ENCODE measurements at places on chromosomes 3 and 15.

DNA sequence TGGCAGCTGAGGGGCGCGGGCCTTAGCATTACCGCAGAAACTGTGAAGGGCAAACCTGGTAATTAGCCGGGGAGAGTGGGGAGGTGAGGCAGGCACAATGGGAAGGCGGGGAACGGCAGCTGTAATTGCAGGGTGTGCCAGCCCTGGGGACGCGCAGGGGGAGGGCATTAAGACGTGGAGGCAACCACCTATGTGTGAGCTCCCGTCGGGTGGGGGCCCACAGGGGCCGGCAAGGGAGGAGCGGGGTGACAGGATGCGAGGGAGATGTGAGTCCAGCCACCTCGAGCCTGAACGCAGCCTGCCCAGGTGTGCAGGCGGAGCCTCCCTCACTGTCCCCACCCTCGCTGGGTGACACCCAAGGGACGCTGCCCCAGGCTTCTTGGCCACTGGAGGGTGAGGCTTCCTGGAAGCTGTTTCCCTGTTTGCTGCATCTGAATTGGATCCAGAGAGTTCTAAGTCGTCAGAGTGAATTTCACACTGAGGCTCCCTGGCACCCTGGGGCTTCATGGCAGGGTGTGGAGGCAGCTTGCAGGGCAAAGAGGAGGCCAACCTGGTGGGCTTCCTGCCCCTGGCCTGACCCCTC, 130.6 kb upstream of the MEF2A start:
- no peak for DNase-seq

GRCh38 chr3:153666991-153667740, 454.0 kb upstream of the ARHGEF26 start:
- DNase-seq, result no peak

GRCh38 chr3:49781415-49782199, 4.7 kb downstream of the IP6K1 start:
- DNase-seq, result no peak

DNA sequence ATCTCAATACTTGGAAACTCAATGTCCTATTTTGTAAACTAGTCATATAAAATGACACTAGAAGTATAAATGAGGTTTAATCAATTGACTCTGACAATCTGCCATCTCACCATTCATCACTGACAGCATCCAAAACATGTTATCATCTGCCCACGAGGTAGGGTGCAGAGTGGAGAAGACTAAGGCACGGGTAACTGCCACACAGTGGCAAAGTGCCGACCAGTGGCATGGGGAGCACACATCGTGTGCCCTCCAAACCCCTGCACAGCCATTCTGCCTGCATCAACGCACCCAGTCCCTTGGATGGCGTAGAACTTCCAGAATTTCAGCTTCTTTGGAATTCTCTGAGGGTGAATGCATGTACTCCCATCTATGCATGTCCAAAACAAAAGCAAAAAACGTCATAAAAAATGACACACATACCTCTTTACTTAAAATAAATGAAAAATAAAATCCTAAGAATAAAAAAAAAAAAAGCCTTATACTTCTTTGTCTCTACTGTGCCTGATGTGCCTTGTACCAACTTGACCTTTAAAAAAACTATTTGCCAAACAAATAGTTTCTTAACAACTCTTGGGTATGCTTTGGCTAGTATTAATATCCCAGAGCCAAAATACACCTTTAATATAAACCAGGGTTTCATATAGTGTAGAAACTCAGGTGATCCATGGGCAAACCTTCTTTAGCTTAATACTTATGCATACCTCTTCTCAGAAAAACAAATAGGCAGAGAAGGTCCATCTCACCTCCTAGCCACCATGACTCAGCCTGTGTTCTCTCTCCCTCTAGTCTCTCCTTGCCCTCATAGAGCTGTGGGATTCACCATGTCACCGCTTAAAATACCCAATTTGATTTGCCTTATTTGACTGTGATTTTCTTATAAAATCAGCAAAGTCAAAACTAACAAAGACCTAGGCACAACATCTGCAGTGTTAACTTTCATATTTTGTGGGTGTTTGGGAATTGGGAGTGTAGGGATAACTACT, 12.7 kb downstream of the CPOX start:
- no peak for DNase-seq

DNA sequence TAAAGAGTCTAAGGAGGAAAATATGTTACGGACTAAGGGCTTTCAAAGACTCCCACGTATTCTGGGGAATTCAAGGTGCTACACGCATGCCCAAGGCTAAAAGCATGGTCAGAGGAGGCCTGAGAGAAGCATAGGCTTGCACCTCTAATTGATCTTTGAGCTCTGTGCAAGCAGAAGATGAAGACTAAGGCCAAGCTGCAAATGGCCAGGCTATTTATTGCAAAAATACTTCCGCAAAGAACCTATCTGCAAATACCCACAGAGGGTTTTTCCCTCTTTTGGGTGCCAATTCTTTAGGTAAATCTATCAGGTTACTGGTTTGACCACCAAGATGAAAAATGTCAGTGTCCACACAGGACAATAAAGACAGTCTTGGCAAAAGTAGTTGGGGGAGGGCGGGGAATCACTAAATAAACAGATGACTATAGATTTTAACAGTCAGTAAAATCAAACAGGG, 119.5 kb downstream of the STAG1 start:
- DNase-seq, result no peak

DNA sequence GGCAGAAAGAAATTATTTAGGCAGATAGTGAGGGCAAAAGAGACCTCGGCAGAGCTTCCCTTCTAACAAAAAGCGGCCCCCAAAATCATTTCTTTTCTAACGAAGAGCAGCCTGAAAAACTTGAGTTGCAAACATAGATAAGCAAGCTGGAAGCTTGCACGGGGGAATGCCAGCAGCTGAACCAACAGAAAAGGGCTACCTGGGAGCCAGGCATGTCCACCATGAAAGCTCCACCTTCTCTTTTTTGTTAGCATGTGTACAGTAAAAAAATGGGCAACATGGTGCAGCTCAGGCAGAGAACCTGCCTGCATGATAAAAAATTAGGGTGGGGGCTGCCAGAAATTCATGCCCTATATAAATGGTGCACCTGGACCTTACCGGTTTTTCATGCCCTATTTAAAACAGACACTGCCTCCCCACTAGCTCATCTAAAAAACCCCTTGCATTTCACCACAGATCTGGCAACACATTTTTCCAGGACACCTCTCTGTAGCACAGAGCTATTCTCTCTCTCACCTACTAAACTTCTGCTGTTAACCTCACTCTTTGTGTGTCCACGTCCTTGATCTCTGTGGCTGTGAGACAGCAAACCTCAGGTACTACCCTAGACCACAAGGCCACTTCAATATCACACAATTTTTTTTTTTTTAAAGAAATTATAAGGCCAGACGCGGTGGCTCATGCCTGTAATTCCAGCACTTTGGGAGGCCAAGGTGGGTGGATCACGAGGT, 18.7 kb downstream of the SLC33A1 start:
- DNase-seq, result no peak

DNA sequence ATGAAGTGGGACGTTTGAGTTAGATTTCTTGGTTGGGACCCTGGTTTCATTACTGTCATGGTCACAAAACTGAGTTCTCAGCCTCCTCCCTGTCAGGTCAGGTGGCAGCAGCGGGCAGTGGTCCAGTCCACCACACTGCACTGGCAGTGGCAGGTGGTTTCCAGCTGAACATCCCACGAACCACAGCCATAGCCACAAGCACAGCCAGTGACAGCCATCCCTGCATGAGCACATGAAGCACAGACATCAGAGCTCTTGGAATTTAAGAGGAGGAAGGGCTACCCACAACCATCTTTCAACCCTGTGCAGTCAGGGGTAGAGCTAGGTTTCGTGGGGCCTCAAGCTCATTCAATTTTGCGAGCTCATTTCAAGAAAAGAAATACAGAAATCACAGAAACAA, 1.5 kb downstream of the RETNLB start:
- no peak for DNase-seq

DNA sequence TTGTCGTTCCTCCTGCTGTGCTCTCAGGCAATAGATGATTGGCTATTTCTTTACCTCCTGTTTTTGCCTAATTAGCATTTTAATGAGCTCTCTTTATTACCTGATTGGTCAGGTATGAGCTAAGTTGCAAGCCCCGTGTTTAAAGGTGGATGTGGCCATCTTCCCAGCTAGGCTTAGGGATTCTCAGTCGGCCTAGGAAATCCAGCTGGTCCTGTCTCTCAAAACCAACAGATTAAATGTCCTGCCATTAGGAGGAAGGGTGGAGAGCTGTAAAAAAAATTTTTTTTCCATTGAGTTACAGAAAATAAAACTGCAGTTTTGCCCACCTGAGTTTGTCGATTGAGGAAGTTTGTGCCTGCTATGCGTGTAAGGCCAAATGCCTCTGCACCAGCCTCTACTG, 5.4 kb upstream of the ACSBG1 start:
- no peak for DNase-seq

GRCh38 chr3:139297588-139298311, 46.1 kb upstream of the MRPS22 start:
- DNase-seq, result no peak

DNA sequence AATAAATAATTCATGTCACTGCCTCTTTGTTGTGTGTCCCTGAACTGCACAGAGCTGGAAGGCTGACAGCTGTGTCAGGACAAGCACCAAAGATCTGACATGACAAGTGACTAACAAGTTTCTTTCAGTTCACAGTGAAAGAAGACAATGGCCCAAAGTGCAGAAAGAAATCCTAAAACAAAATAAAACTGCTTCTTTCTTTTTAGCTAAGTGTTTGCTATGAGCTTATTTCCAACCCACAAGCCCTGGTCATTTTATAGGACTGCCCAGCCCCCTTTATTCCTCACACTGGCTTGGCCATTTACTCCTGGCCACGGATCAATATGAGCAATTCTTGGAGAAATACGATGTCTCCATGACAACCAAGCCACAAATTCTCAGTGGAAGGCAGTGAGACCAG, 238.5 kb downstream of the WDR72 start:
- DNase-seq, result peak; percentile 20

DNA sequence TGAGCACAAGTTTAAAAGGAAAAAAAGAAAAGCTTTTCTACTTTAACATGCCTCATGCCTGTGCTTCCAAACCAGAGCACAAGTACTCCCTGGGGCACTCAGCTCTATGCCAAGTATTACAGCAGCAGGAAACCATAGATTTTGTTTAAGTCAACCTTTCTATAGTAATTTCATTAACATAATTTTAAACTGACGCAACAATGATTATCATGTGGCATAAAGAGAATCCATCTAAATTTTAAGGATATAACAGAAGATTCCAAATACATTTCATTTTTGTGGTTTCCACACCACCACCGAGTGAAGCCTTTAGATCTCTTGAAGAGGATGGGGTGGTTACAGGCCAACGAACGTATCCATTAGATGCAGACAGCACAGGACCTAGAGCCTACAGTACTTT, 112.1 kb downstream of the TNIK start:
- no peak for DNase-seq

GRCh38 chr15:50953302-50953701, 44.8 kb downstream of the AP4E1 start:
- no peak for DNase-seq

DNA sequence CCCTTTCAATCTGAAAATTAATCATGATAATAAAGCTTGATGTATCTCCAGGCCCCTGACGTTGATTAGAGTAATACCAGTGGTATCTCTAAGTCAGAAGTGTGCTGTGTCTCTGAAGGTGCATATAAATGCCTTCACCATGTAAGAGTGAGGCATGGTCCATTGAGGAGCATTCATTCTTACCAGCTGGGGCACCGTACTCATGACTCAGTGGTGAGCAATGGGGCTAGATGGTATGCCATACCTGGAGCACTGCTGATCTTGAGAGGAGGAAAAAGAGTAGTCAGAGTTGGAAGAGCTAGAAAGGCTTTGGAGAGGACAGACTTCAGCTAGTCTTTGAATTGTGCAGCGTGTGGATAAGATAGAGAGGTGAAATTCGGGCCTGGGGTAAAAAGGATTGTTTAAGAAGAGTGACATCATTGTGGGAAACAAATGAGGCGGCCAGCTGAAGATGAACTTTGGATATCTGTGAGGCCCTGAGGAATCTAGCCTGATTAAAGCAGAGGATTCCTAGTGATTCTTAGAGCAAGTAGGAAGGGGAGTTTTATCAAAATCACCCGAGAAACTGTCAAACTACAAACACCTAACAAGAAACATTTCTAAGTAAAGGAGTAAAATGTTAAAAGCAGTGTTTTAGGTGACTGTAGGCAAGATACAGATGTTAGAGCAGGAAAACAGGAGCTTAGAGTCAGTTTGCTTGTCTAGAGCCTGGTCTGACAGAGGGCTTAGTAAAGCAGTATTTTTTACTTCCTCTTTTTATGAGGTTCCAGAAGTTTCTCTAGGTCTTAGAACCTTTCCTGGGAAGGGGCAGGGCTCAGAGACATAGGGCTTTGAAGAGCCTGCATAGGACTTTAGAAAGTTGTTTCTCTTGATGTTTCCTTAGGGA, 13.6 kb downstream of the TMOD3 start:
- no peak for DNase-seq

GRCh38 chr3:146542978-146543377, 1.4 kb downstream of the PLSCR1 start:
- no peak for DNase-seq

DNA sequence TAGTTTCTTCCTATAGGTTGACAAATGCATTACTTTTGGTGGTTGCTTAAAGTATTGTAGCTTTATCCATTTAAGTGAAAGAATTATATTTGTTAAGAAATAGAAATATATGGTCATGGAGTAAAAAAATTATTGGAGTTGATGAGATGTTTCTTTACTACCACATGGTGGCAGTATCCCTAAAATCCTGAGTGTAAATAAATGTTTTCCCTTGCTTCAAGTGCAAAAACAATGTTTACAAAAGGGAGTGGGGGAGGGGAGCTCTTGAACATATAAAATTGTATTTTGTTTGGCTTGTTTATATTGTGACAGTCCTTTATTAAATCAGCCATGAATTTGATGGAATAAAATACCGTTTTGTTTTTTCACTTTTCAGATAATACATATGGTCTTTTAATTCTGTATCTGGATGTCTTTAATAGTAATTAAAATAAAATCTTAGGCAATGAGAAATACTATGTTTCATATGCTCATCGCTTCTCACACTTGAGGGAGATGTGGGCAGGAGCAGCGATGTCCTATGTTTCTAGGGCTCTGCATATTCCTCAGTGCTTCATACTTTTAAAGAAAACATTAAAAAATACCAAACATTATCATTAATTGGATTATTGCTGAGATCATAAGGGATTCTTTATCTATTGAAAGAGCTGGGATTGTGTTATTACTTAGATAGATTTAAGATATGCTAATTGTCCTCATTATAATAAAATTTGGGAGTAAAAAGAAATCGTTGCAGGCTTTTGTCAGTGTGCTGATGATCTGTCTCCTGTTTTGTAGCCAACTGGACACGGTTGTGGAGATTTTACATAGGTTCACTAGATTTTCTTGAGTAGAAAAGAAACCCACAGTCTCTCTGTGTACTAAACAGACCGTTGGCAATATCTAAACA, 349.7 kb downstream of the TUSC7 start:
- no peak for DNase-seq
